ENCODE measurements at places on chromosomes 6 and 20. TPM values are rescaled to one million over a fixed set of nuclear protein-coding genes. Genes with fewer than 3 reads are reported as not detected.

- peak; percentile 81 for DNase-seq
These were observed 24.4 kb upstream of the SLCO4A1 start for GRCh38 chr20:62617711-62618483.

GRCh38 chr6:4364711-4365110 is 229.3 kb upstream of the ECI2 start:
- no peak for DNase-seq

GRCh38 chr20:35487479-35487878 is 32.1 kb downstream of the CEP250 start:
- DNase-seq = no peak

Gene TREM1
- 1.2 TPM for total RNA-seq

GRCh38 chr6:103313432-103313831 is 1546.3 kb downstream of the HACE1 start:
- no peak for DNase-seq

Gene UBE2V1
- total RNA-seq = 64.2 TPM

DNA sequence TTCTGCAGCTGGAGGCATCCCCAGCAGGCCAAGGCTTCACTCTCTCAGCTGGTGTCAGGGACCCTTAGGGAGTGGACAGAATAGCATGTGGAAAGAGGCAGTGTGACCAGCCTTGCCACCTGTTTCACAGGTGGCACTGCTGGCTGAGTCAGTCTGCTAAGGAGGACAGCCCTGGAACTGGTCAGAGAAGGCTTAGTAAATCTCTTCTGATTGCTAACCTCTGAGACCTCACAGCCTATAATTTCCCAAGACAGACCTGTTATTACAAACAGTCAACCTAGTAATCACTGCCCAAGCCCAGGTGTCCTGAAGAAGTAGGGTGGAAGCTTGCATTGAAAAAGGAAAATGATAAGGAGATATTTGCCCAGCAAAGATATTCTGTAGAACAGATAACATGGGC is 26.4 kb upstream of the PAQR8 start:
- no peak for DNase-seq

Gene SLC17A1
- total RNA-seq = not detected

DNA sequence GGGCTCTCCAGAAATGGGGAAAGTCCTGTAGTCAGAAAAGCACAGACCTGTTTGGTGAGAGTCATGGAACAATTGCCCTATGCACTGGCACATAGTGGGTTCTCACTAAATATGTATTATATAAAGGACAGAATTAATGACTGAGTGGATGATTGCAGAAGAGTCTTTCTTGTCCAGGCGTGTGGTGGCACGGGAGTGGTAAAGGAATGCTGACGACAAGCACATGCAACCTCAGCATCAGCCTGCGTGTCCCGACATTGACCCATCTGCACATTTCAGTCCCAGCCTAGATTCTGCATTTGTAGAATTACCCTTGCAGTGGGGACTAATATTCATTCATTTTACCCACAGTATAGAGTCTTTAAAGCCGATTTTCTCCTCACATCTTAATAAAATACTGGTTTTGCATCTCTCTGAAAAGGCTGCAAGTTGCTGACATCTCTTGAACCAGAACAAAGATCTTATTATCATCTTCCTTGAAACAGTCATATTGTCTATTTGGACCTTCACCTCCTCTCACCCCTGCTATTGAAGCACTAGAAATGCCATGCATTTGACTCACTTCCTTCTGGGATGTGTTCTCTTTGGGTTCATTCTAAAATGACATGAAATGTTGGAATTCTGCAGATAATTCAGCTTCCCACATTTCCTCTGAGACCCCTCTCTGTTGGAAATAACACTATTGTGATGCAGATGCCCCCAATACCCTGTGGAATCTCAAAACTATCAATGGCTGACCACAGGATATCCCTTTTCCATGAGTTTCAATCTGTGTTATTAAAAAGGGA is 883.6 kb upstream of the FLRT3 start:
- no peak for DNase-seq

Measured in sigmoid colon (tissue), 7 donors.